ENCODE measurements at places on chromosomes 1 and 21.

- DNase-seq: no peak
Observed at GRCh38 chr1:23597635-23598388, 38.5 kb upstream of the ID3 start.

GRCh38 chr21:45442276-45442675 is 37.3 kb downstream of the COL18A1 start:
- DNase-seq: no peak

DNA sequence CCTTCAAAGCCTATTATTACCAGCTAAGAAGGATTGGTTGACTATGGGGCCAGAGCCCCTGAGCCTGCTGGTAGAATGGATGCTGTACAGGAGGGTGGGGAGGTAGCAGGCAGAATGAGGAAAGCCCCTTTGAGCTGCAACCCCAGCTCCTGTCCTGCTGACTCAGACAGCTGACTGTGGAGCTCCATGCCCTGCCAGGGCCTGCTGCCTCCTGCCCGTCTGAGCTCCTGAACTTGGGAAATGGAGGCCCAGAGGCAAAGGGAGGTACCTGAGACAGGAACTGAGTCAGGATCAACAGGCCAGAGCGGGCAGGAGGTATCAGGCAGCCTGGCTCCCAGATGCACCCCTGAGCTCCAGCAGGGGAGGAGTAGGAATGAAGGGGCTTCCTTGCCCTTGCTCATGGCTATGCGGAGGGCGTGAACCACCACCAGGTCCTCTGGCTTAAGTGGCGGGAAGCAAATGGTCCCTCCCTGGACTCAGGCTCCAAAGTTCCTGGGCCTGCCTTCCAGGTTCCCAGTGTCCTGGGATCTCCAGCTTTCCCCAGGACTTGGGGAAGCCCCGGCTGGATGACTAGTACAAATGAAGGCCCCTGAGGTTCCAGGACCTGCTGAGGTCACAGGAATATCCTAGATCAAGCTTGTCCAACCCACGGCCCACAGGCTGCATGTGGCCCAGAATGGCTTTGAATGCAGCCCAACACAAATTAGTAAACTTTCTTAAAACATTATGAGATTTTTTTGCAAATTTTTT is 3.9 kb upstream of the SFN start:
- DNase-seq: no peak

DNA sequence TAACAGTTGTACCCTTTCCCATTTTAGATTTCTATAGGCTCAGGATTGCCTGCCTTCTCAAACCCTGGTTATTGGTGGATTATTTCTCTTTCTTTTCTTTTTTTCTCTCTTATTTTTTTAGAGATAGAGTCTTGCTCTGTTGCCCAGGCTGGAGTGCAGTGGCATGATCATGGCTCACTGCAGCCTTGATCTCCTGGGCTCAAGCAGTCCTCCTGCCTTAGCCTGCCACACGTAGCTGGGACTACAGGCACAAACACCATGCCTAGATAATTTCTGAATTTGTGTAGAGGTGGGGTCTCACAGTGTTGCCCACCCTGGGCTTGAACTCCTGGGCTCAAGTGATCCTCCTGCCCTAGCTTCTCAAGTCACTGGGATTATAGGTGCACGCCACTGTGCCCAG is 58.8 kb downstream of the UCK2 start:
- DNase-seq: no peak

GRCh38 chr21:15706696-15707095 is 23.1 kb upstream of the USP25 start:
- DNase-seq: no peak

DNA sequence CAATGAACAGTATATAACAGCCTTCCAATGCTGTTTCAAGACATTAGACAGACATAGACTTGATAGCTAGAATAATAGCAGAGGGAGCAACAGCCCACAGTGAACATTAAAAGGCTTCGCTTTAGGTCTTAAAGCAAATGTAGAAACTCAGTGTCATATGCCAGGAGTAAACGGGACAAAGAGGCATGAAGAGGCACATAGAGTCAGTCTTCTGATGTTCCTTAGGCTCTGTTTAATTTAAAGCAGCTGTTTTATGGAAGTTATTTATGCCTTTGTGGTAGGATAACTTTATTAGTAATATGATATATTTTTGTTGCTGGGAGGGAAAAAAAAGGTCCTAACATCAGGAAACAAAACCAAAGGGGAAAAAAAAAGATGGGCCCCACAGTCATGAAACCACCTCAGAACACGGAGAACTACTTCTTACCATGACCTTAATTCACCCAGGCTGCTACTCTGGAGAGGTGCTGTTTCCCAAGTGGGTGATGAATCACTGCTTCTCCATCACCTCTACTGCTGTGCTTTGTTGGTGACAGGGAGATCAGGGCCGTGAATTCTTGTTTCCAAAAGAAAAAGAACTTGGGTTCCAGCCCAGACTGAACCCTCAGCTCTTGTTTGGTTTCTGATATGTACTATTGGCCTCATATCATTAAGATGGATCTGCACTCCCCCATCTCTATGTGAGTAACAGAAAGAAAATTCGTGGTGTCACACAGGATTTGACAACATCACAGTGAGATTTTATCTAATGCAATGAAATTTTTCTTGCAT is 616.9 kb downstream of the KIF26B start:
- DNase-seq: no peak
